ENCODE measurements at places on chromosomes 7 and 10.

- no peak for DNase-seq
Measured at GRCh38 chr10:68516766-68517165, 10.6 kb downstream of the SLC25A16 start.

DNA sequence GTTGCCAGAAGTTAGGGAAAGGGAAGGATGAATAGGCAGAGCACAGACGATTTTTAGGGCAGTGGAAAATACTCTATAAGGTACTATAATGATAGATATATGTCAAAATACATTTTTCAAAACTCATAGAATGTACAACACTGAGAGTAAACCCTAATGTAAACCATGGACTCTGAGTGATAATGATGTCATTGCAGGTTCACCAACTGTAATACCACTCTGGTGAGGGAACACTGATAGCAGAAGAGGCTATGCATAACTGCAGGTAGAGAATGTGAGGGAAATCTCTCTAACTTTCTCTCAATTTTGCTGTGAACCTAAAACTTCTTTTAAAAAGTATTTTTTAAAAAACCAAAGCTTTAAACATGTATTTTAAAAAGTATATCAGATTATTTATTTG lies 22.1 kb downstream of the POT1 start:
- no peak for DNase-seq

DNA sequence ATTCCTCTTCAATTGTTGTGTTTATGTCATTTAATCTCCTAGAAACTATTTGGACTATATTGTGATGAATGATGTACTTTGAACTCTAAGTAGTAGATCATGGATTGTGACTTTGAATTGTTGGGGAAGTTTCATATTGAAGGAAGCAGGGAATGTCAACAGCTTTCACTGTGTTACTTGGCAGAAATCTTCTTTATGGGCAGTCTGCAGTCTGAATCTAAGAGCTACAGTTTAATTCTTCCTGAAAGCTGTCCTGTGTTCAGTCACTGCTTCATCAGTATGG lies 91.6 kb downstream of the PPP1R9A start:
- DNase-seq: no peak

DNA sequence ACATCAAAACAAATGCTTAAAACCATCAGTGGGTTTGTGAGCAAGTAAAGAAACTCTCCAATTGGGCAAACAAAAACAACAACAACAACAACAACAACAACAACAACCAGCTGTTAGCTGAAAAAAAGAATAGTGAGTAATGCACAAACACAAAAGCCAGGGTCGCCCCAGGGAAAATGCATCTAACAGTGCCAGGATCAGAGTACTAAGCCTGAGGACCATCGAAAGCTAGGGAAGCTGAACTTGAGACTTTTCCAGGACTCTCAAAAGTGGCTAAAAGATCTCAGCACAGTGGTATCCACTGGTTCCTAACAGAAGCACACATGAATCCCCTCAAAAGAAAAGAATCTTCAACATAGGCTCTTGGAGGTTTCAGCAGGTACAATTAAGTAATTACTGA lies 83.3 kb downstream of the CPXM2 start:
- DNase-seq: no peak

GRCh38 chr7:99054781-99055180 lies 89.1 kb downstream of the SMURF1 start:
- DNase-seq: no peak

DNA sequence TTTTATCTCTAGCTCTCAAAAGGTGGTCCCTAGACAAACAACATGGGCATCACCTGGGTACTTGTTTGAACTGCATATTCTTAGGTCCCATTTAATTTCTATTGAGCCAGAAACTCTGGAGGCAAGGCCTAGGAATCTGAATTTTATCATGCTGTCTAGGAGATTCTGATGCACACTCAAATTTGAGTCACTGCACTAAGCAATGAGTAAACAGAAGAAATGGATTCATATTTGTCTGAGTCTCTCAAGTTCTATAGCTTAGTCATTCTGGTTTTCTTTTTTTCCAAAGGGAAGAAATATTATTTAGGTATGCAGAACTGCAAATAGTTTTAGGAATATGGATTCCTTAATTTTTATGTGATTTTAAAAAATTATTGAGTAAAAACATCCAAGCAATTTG lies 185.5 kb downstream of the SEMA3A start:
- DNase-seq: no peak

GRCh38 chr10:31912289-31912688 lies 16.3 kb downstream of the ARHGAP12 start:
- no peak for DNase-seq

- DNase-seq: no peak
Measured at GRCh38 chr7:3138997-3139396, 95.3 kb upstream of the CARD11 start.

DNA sequence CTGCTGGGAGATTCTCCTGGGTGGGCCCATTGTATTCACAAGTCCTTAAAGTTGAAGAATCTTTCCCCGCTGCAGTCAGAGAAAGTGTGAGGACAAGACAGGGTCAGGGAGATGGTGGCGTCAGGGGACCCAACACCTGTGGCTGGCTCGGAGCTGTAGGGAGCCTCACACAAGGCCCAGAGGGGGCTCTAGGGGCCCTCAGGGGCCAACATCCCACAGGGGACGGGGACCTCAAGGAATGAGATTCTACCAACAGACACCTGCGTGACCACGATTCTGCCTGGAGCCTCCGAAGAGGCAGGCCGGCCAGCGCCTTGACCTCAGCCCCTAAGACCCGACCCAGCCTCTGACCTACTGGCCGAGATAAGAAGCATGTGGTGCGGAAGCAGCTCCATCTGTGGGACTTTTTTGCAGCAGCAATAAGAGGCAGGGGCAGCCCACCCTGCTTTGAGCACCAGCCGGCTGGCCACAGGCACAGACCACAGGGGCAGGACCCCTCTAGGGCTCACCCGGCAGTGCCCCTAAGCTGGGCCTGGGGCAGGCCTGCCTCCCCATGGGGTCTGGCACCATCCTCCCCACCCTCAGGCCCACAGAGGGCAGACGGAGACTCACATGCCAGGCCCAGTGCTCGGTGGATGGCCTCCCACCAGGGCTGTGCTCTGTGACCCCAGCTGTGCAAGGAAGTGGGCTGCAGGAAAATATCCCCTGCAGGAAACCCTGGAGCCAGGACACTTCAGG lies 13.2 kb downstream of the RASGEF1A start:
- DNase-seq: no peak

DNA sequence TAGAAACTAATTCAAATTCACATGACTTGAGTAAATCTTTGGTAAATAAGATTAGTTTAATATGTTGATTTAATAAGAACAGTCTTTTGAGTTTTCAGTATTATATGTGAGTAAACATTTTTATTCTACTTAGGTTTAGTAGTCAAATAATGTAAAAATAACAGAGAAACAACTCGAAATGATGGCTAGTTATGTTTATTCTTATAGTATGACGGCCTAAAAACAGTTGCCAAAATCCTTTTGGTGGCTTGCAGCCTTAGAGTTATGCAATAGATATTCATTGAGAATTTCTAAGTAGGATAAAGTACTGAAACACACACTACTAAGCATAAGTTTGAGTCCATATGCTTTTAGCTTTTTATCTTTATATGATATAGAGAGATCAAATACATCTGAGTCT lies 184.8 kb downstream of the GNAI1 start:
- DNase-seq: no peak

GRCh38 chr7:147813316-147813715 lies 777.2 kb upstream of the C7orf33 start:
- DNase-seq: no peak

- no peak for DNase-seq
Measured at GRCh38 chr7:2157473-2158279, 75.1 kb downstream of the MAD1L1 start.

GRCh38 chr10:118624747-118625146 lies 29.3 kb upstream of the PRLHR start:
- no peak for DNase-seq

DNA sequence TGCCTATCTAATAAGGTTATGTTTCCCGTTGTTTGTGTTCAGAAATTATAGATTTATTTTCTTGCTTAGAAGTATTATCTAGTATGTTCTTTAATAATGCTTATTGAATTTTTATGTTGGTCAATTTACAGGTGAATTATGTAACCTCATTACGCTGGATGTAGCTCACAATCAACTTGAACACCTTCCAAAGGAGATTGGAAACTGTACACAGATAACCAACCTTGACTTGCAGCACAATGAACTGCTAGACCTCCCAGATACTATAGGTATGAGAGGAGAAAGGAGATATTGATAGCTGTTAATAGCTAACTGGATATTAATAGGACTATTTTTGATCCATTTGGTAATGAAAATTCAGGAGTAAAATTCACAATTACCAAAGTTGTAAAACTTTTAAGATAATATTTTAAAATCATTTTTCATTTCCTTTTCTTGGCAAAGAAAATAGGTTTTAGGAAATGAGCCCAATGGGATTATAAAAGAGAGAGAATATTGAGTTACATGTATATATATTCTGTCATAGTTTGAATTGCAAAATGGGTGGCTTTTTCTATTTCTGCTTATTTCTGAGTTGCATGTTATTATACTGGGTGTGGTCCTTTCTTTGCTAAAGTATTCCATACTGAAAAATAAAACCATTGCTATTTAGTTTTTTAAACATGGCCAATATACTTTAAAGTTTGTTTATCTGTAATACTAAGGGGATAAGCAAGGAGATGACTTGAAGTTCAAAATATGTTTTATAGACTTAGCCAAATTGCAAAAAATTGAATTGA lies 66.3 kb downstream of the SHOC2 start:
- DNase-seq: no peak

DNA sequence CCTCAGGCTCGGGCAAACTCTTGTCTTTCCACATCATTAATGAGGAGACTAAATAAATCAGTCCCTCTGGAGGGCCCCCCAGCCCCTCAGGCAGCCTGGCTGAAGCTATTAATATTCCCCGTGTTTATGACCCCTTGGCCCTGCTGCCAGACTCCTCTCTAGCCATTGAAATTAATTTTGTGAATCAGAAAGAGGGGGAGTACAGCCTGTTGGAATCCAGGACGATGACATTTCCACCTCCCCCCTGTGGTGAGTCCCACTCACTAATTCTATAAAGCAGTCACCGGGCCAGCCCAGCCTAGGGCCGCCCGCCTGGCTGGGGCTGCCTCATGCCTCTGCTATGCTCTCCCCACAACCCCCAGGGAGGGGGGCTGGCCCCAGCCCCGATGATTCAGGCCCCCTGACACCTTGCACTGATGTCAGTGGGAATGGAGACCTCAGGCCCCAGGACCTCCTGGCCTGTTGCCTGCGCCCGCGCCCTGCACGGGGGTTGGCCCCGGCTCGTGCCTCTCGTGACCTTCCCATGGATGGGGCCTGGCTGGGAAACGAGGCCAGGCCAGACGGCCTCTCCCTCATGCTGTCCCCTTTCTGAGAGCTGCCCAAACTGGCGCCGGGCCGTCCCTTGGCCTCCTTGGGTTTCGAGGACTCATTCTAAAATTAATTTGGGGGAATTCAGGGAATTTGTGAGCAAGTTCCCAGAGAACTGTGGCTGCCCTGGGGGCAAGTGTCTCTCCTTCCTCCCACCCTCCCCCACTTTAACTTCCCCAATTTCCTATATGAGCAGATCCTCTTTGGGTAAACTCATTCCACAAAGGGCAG lies 34.0 kb downstream of the TMEM270 start:
- no peak for DNase-seq

GRCh38 chr7:118039963-118040489 lies 143.9 kb upstream of the LSM8 start:
- DNase-seq: no peak

DNA sequence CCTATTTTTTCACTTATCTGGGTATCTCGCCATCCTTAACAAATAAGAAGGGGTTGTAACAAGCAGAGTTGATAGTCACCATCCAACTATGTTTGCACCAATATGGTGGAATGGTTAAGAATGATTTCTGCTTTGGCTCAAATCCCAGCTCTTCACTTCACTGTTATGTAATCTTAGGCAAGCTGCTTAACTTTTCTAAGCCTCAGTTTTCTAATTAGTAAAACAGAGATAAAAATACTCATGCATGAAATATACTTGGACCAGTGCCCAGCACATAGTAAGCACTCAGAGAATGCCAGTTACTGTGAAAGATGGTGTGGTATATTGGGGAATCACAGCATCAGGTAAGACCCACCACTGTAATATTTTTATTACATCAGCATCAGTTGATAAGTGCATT lies 33.6 kb downstream of the ABCB1 start:
- no peak for DNase-seq
